ENCODE measurements at places on chromosomes 16 and 17.

GRCh38 chr16:48353565-48354163 lies 31.5 kb downstream of the SIAH1 start:
- DNase-seq: peak; percentile 69

- no peak for DNase-seq
These were observed 11.5 kb downstream of the HAPSTR1 start for GRCh38 chr16:9102943-9103342.

DNA sequence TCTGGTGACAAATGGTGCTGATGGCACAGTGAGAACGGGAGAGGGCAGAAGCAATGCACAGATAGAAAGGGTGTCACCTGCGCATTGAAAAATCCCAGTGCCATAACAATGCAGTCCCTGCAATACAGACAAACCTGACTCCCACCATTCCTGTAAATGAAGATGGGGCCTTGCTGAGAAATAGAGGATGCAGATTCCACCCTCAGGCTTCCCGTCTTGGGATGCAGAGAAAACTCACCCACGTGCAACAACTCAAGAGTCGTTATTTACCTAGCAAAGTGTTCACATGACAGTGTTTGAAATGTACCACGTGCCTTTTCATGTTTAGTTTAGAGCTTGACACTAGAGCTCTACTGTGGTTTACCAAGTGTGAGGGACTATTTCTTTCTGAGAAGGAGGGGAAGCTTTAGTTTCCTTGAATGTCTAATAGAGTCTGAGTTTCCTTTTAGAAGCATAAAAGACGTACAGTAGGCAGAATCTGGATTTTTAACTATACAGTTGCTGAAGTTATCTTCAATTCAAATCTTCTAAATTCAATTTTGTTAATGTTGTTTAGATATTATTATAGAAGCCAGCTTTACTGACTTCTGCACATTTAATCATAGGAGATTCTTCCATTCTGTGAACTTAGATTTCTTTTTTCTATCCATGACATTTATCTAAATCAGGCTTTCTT lies 35.6 kb downstream of the WWOX start:
- no peak for DNase-seq

DNA sequence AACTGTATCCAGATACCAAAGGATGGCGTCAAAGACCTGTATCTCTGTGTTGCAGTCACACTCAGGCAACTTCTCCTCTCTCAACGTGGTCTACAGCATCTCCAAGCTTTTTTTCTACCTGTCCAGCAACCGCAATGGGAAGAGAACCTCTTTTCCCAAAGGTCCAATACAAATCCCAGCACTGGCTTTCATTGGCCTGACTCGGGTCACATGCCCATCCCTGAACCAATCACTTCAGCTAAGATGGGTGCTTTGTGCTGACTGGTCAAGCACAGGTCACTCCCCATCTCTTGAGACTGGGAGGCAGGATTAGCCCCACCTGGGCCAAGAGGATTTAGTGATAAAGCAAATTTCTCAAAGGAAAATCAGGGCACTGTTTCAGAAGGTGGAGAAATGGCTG lies 71.2 kb upstream of the C16orf82 start:
- DNase-seq: no peak

DNA sequence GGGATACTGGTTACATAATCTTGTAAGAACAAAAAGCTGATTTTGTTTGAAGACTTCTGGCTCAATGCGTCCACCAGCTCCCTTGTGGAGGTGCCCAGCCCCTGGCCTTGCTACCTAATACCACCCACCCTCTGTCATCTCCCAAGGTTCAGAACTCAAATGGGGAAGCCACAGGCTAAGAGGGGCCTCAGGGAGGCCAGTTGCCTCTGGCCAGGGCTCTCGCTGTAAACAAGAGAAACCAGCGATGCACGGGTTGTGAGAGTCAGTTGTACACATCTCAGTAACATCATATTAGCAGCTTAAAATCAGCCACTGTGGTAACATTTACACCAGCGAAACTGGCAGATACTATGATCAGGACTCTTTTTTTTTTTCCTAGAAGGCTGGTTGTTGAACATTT lies 6.0 kb downstream of the TEKT5 start:
- DNase-seq: no peak

GRCh38 chr17:61157246-61157886 lies 242.3 kb upstream of the TBX2 start:
- DNase-seq: no peak

DNA sequence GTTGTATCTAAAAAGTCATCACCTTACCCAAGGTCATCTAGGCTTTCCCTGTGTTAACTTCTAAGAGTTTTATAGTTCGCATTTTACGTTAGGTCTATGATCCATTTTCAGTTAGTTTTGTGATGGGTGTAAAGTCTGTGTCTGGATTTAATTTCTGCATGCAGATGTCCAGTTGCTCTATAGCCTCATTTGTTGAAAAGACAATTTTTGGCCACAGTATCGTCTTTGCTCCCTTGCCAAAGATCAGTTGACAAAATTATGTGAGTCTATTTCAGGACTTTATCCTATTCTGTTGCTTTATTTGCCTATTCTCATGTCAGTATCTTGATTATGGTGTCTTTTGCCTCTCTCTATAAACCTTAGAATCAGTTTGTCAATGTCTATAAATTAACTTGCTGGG lies 85.1 kb downstream of the METRNL start:
- no peak for DNase-seq

DNA sequence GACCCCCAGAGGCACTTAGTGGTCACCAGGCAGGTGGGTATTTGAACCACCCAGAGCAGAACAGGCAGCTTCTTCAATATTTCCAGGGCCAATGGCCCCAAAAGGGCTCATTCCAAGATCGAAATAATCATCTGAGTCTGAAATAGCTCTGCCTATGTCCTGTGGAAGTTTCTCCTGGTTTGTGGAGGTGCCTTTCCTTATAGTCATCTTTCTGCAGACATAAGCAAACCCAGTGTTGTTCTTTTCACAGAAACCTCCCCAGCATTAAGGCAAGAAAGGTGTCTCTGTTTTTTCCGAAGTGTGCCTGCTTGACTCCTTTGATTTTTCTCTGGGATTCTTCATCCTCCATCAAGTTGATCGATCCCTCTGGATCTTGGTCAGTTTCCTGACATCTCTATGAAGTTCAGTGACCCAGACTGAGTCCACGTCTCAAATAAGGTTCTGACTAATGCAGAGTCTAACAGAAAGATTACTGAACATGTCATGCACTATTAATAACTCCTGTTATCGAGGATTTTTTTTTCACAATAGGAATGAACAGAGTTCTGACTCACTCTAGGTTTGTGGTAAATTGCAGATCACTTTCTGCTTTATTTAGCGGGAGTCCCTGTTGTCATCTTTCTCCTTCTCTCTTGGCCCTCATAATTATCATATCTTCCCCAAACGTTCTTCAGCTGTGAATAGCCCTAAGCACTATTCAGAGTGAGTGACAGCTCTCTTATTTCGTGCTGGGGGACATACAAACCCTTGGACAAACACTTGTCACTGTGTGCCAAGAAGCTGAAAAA lies 1.5 kb downstream of the LRRC3C start:
- DNase-seq: peak; percentile 85

GRCh38 chr17:45869676-45870341 lies 24.5 kb upstream of the MAPT start:
- DNase-seq: no peak

- DNase-seq: no peak
These were observed 211.6 kb upstream of the FOXF1 start for GRCh38 chr16:86298758-86299134.

DNA sequence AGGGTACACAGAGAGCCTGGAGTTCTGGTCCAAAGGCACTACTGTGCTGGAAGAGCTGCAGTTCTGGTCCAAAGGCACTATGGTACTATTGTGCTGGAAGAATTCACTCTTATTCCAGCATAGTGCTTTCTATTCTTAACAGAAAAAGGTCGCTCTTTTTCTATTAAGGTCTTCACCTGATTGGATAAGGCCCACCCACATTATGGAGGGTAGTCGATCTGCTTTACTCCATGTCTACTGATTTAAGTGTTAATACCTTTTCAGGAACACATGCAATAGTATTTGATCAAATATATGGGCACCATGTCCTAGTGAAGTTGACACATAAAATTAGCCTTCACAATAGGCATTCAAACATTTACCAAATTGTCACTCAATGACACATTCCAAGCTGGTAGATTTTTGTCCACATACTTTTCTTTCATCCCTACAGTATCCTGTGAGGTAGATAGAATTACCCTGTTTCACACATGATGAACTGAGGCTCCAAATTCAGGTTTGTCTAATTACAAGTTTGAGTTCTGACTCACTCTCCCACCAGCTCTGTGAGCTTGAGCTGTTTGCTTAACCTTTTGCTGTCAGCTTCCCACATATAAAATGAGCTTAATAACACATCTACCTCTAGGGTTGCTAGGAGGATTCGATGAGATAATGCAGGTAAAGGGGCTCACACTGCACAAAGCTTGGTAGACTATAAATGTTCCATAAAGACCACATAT lies 129.9 kb downstream of the AIPL1 start:
- DNase-seq: peak; percentile 42

- DNase-seq: no peak
These were observed 197.5 kb downstream of the HS3ST3A1 start for GRCh38 chr17:13403982-13404946.

- DNase-seq: no peak
These were observed 957.8 kb upstream of the RBFOX1 start for GRCh38 chr16:6374821-6375220.

GRCh38 chr16:56013962-56014552 lies 138.9 kb upstream of the CES5A start:
- peak; percentile 27 for DNase-seq

DNA sequence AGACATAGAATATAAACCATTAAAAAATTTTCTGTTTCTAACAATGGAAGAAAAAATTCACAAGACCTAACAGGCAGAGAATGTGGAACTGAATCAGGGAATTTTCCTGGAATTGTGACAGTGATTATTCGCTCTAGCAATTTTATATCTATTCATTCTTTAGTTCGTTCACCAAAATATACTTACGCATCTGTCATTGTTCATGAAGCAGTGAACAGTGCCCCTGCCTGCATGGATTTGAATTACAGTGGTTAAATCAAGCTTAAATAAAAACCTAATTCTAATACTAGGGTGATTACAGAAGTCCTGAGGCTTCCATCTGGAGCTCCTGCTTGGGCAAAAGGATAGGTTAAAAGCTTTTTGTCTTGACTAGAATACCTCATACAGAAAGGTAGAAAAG lies 48.6 kb downstream of the ABCA8 start:
- peak; percentile 66 for DNase-seq

Data from PC-3 (cell line).